Mesangial cell (primary cell): ENCODE measurements at places on chromosomes 4 and X. TPM values are rescaled to one million over a fixed set of nuclear protein-coding genes. Genes with fewer than 3 reads are reported as not detected.

TMEM31 gene
- total RNA-seq, result 0.25 TPM in 1 of 2 replicates, not detected in the other

GAGE12J gene
- total RNA-seq, result not detected in 2 replicates

RENBP gene
- 0.98 and 11.3 TPM in 2 replicates for total RNA-seq

CENPE gene
- total RNA-seq, result 0.63 and 11.2 TPM in 2 replicates

GAGE1 gene
- not detected in 2 replicates for total RNA-seq

TMEM47 gene
- 8.3 and 44.9 TPM in 2 replicates for total RNA-seq

NAT8L gene
- total RNA-seq, result 0.81 and 3.2 TPM in 2 replicates

CFAP97 gene
- 14.3 and 14.7 TPM in 2 replicates for total RNA-seq
